ENCODE measurements at places on chromosomes 2 and 18.

DNA sequence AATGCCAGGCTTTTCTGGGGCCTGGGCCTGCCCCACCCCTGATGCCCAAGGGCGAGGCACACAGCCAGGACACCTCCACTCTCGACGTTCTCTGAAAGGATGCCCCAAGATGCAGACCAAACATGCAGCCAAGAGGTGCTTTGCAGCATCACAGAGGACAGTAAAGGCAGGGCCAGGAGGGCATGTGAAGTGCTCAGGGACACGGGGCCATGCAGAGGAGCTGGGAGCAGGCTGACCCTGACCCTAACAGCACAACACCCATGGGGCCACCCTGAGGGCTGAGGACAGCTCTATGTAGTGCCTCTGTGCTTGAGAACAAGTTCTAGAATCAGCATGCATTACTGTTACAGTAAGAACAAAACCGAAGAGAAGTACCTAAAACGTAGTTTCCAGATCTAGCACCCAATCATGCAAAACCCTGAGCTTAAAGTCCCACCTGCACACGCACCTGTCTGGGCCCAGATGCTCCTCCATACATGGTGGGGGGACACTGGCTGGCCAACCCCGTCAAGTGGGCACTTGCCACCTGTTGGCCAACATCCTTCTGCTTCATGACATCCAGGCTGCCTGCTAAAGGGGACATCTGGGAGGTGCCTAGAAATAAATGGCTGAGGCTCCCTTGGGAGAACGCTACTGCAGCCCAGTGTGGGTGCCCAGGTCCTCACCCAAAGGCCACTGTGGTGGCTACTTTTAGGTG lies 15.4 kb downstream of the HS6ST1 start:
- DNase-seq: no peak

- no peak for DNase-seq
Observed at GRCh38 chr18:10094655-10095054, 180.8 kb downstream of the VAPA start.

- no peak for DNase-seq
Observed at GRCh38 chr18:64099244-64099643, 49.6 kb downstream of the LINC00305 start.

- DNase-seq: no peak
Observed at GRCh38 chr18:42185486-42185885, 230.5 kb downstream of the PIK3C3 start.

- DNase-seq: no peak
Observed at GRCh38 chr2:96856776-96857666, 795 bp downstream of the ANKRD39 start.

GRCh38 chr2:205245001-205245400 lies 437.3 kb upstream of the NRP2 start:
- no peak for DNase-seq

GRCh38 chr2:214960677-214961076 lies 151.2 kb upstream of the BARD1 start:
- DNase-seq: no peak

GRCh38 chr2:222920657-222921186 lies 59.9 kb downstream of the ACSL3 start:
- no peak for DNase-seq

- no peak for DNase-seq
Observed at GRCh38 chr2:234199996-234200395, 149.5 kb downstream of the SPP2 start.

- DNase-seq: no peak
Observed at GRCh38 chr2:186991766-186992417, 142.9 kb upstream of the ZSWIM2 start.

- DNase-seq: no peak
Observed at GRCh38 chr2:64808092-64808491, 154.4 kb upstream of the SERTAD2 start.

GRCh38 chr2:203787979-203788378 lies 79.6 kb upstream of the CTLA4 start:
- DNase-seq: no peak

DNA sequence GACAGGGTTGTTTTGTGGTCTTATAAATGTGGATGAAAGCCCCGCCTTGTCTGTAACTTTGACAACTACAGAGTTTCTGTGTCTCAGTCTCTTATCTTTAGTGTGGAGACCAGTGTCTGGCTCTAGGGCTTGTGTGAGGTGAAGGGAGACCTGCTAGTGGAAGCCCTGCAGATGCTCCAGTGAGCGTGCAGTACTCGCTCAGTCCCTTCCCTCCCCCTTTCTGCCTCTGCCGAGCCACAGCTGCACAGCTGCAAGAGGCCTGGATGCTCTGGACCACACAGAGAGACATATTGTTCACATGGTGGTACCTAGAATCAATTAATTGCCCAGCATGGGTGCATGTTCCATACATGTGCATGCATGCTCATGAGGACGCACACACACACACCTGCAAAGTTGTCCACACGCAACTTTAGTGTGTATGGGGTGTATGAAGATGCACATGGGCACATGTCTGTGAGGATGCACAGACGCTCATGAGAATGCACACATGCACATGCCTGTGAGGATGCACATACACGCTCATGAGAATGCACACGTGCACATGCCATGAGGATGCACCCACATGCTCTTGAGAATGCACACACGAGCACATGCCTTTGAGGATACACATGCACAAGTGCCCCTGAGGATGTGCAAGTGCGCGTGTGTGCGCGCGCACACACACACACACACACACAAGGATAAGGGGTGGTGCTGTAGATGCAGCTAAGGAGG lies 282.1 kb upstream of the HS6ST1 start:
- DNase-seq: no peak

GRCh38 chr2:231057590-231057989 lies 923 bp downstream of the PSMD1 start:
- no peak for DNase-seq

DNA sequence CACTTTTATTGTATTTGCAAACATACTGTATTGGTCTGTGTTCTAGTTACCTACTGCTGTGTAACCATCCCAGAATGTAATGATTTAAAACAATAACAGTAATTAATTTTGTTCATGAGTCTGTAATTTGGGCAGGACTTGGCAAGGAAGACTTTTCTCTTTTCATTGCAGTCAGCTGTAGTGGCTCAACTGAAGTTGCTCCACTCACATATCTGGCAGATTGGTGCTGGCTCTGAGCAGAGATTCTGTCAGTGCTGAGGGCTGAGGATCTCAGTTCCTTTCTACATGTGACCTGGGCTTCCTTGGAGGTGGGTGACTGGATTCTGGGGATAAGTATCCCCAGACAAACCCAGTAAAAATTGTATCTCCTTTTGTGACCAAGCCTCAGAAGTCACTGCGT lies 26.6 kb downstream of the PTPN4 start:
- DNase-seq: no peak

DNA sequence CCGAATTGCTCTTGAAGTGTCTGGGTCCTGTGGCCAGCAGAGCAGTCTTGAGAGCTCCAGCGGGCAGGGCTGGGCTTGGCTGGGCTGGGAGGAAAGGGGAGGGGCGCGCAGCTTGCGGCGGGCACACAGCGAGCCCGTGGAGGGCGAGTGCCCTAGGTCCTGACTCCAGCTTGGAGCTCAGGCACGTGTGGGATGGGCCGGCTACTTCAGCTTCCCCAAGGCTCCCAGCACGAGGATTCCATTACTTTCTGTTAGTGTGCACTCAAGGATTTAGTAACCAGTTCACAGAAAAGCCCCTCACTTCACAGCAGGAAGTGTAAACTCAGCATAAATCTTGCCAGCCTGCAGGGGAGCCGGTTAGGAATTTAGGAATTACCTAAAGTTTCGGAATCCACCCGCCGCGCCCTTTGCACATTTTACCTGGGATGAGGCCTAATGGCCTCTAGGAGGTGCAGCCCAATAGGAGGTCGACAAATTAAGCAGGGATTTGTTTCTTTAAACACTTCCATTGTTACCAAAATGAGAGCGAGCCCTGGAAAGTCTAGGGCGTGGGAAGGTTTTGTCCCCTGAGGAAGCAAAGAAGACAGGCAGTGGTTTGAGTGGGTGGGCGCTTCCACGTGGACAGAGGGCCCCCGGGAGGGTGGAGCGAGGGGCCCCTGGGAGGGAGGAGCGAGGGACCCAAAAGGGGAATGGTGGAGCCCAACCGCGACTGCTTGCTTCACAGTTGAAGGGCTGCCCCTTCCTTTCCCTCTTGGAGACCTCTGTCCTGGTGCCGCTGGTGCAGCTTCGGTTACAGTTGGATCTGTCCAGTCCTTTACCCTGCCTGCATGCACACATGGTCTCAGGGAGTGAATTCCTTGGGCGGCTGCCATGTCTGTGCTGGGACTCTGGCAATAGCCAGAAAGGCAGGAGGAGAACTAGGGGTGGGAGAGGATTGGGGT lies 93.3 kb downstream of the CTAGE1 start:
- DNase-seq: no peak

- DNase-seq: peak; percentile 5
Observed at GRCh38 chr2:9778012-9778411, 65.3 kb upstream of the TAF1B start.

- DNase-seq: no peak
Observed at GRCh38 chr18:13799396-13799795, 24.6 kb upstream of the MC5R start.

DNA sequence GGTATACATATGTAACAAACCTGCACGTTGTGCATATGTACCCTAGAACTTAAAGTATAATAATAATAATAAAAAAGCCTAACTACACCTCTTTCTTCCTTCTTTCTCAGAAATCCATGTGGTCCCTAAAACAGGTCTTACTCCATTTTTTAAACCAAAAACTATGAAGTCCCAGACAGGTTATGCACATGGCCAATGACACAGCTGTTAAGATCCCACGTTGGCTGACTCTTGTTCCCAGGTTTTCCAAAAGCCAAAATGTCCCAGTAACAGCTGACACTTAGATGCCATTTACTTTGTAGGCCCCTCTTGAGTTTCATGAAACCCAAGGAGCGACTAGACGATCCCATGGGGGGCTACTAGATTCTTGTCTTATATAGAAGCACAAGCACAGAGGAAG lies 97.0 kb downstream of the KCNF1 start:
- DNase-seq: no peak

Measured in stimulated activated naive CD4-positive, alpha-beta T cell treated with Interleukin-2 at 50 U/mL for 16 hours (primary cell).